Stomach (tissue), 19 donors: ENCODE measurements at places on chromosomes 3 and 15. TPM values are rescaled to one million over a fixed set of nuclear protein-coding genes. Genes with fewer than 3 reads are reported as not detected.

GRCh38 chr3:184738982-184739381 lies 27.1 kb upstream of the MAGEF1 start:
- DNase-seq, result no peak
- H3K27ac ChIP-seq, result peak overlapping the region; percentile 71
- H3K27me3 ChIP-seq, result no peaks in the 10 kb centered on the region
- no peak overlapping the region for H3K4me3 ChIP-seq

GRCh38 chr3:55884066-55884465 lies 397.0 kb upstream of the WNT5A start:
- no peak overlapping the region for H3K4me3 ChIP-seq
- H3K27ac ChIP-seq, result no peak overlapping the region
- H3K36me3 ChIP-seq, result no peaks in the 10 kb centered on the region
- no peaks in the 10 kb centered on the region for H3K27me3 ChIP-seq
- H3K4me1 ChIP-seq, result no peaks in the 10 kb centered on the region

GRK7 gene
- polyA plus RNA-seq, result not detected

- no peak overlapping the region for H3K4me3 ChIP-seq
- H3K27me3 ChIP-seq, result peaks cover 31% of the 10 kb centered on the region
- H3K4me1 ChIP-seq, result peaks cover 4% of the 10 kb centered on the region
- no peak overlapping the region for H3K27ac ChIP-seq
- H3K36me3 ChIP-seq, result no peaks in the 10 kb centered on the region
Measured at GRCh38 chr3:10737785-10738184, 78.2 kb upstream of the SLC6A11 start.

GRCh38 chr15:77168616-77169015 lies 97.7 kb upstream of the TSPAN3 start:
- peaks cover 16% of the 10 kb centered on the region for H3K4me1 ChIP-seq
- DNase-seq, result no peak
- H3K4me3 ChIP-seq, result no peak overlapping the region
- no peaks in the 10 kb centered on the region for H3K36me3 ChIP-seq
- H3K27ac ChIP-seq, result no peak overlapping the region
- H3K27me3 ChIP-seq, result no peaks in the 10 kb centered on the region

PLSCR2 gene
- polyA plus RNA-seq, result 0.20 TPM

GRCh38 chr3:101050046-101050445 lies 56.8 kb upstream of the ABI3BP start:
- H3K27me3 ChIP-seq, result no peaks in the 10 kb centered on the region
- H3K27ac ChIP-seq, result no peak overlapping the region
- no peak for DNase-seq
- H3K36me3 ChIP-seq, result no peaks in the 10 kb centered on the region
- no peak overlapping the region for H3K4me3 ChIP-seq

- no peak for DNase-seq
- no peak overlapping the region for H3K4me3 ChIP-seq
- H3K27ac ChIP-seq, result no peak overlapping the region
- no peaks in the 10 kb centered on the region for H3K4me1 ChIP-seq
- no peaks in the 10 kb centered on the region for H3K36me3 ChIP-seq
Measured at GRCh38 chr3:133466531-133467386, 66.9 kb downstream of the BFSP2 start.

CLDN16 gene
- 0.10 TPM for polyA plus RNA-seq

GPR149 gene
- not detected for polyA plus RNA-seq

DNA sequence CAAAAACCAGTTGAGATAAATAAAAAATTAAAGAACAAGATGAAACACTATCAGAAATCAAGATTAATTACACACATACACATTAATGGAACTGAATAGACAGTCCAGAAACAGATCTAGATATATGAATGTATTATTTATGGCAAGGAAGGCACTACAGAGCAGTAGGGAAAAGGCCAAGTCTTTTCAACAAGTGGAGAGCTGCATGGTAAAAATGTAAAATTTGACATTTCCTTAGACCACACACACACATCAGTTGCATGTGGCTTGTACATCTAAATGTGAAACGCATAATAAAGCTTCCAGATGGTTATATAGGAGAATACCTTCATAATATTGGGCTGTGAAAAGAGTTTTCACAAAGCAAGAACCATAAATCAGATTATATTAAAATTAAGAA lies 57.8 kb upstream of the ASB14 start:
- H3K27ac ChIP-seq, result no peak overlapping the region
- H3K36me3 ChIP-seq, result no peaks in the 10 kb centered on the region
- H3K4me1 ChIP-seq, result no peaks in the 10 kb centered on the region
- no peak overlapping the region for H3K4me3 ChIP-seq
- DNase-seq, result no peak

DNA sequence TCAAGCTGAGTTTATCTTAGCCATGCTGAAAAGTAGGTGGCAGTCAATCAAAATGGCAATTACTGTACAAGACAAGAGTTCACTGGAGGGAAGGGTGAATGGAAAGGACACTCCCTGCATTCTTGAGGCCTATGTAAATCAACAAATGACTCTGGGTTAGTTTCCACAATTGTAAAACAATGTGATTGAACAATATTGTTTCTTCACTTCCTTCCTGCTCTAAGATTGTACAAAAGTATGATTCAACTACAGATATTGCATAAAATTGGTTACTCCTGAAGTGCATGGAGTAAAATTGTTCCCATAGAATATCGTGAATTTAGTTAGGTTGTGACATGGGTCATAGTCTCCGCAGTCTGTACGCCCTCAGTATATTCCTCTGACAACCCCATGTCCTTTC lies 277.6 kb downstream of the LPP start:
- no peaks in the 10 kb centered on the region for H3K36me3 ChIP-seq
- H3K4me3 ChIP-seq, result no peak overlapping the region
- peak; percentile 58 for DNase-seq
- H3K27me3 ChIP-seq, result no peaks in the 10 kb centered on the region

DNA sequence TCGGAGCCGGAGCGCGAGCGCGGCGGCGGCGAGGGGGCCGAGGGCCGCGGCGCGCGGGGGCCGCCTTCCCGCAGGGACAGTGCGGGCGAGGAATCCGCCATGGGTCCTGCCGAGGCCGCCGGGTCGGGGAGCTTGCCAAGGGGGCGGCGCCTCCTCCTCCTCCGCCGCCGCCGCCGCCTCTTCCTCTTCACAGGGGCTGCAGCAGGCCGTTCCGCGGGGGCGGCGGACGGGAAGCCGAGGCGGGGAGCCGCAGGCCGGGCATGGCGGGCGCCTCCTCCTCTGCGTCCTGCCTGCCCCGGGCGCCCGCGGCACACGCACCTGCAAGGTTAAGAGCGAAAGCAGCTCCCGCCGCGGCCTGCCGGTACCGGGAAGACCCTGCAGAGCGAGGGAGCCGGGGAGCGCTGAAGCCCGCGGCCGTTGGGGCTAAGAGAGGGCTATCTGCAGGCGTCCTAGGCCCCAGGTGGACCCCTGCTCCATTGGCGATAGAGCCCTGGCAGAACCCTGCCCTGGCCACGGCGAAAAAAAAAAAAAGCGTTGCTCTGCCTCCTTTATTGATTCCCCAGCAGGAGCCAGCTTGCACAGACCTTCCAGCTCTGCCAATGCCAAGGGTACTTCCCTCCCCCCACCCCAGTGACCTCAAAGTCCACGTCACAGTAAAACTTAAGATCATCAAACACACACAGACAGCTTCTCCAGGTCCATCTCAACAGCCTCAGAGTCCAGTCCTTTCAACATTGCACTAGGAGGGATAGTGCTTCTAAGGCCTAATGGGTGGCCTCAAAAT lies at the start of gene LYSMD2:
Gene LYSMD2, minus strand, starts transcription at position 134 of the 784 bp plus-strand sequence. Its CDS starts 33 bp downstream, at position 101.
- H3K36me3 ChIP-seq, result no peaks in the 10 kb centered on the region
- H3K4me3 ChIP-seq, result peak within 1 kb of the TSS; percentile 90
- peaks cover 49% of the 10 kb centered on the region for H3K4me1 ChIP-seq
- H3K27me3 ChIP-seq, result no peaks in the 10 kb centered on the region
- peak within 1 kb of the TSS; percentile 80 for H3K27ac ChIP-seq
- DNase-seq, result peak; percentile 89

DNA sequence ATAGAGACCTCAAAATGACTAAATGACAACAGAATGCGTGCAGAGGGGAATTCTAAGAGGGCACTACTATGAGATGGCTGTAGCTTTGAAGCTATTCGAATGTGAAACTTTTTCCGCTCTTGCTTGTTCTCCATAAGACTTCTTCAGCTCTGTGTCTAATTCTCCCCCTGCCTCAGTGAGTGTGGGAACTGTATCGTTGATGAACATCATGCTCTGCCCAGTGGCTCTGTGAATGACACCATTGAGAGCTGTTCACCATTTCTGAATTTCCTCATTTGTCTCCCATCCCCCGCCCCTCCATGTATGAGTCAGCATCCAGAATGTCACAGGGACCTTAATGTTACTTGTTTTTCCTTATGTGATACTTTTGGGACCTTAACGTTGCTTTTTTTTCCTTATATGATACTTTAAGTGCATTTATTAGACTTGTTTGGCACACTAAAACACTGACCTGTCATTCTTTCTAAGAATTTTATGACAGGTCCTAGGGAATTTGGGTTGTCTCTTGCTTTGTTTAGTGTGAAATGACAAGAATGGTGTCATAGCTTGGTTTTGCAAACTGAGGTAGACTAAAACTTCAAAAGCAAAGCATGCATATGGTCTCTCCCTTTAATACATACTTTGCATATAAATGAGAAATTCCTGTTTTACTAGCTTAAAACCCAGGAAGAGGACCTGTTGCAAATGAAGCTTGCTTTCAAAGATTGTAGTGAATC lies 99.6 kb downstream of the FNDC3B start:
- H3K4me3 ChIP-seq, result no peak overlapping the region
- DNase-seq, result peak; percentile 72
- H3K27ac ChIP-seq, result peak overlapping the region; percentile 73
- H3K36me3 ChIP-seq, result no peaks in the 10 kb centered on the region

DNA sequence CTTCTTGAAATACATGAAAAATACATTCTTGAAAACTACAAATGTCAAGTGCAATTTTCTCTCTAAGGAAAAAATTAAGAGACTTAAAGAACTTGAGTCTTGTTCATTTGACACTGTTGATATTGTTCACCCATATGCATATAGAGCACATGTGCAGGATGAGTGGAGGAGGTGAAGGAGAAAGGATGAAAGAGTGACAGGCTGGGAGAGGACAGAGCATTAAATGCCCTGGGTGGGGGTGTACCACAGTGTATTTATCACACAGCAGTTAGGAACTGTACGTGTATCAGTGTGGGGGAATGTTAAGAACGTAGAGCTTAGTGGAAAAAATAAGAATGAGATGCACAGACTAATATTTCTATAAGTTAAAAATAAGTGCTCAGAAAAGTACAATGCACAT lies 45.7 kb downstream of the CTDSPL start:
- H3K27me3 ChIP-seq, result no peaks in the 10 kb centered on the region
- no peak for DNase-seq

DNA sequence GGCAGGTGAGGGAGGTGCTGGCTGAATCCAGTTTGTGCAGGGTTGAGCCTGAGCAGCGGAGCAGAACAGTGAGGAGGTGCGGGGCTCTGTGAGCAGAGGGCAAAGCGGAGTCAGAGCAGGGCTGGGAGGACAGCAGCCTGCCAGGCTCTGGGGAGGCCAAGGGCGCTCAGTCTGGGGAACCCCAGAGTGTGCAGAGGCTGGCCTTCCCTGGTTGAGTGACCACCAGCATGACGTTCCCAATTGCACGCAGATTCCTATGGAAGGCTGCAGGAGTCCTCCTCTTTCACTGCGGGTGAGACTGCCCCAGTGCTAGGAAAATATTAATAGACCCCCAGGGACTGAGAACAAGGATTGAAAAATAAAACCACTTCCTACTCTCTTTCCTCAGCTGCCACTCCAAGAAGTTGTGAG lies 13.2 kb downstream of the MRAS start:
- H3K36me3 ChIP-seq, result no peaks in the 10 kb centered on the region

DNA sequence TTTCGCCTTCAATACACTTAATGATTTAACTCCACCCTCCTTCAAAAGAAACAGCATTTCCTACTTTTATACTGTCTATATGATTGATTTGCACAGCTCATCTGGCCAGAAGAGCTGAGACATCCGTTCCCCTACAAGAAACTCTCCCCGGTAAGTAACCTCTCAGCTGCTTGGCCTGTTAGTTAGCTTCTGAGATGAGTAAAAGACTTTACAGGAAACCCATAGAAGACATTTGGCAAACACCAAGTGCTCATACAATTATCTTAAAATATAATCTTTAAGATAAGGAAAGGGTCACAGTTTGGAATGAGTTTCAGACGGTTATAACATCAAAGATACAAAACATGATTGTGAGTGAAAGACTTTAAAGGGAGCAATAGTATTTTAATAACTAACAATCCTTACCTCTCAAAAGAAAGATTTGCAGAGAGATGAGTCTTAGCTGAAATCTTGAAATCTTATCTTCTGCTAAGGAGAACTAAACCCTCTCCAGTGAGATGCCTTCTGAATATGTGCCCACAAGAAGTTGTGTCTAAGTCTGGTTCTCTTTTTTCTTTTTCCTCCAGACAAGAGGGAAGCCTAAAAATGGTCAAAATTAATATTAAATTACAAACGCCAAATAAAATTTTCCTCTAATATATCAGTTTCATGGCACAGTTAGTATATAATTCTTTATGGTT lies at the start of gene CCR5:
Gene CCR5, plus strand, starts transcription at position 108 of the 680 bp plus-strand sequence. CDS start 1,957 bp downstream, outside the sequence.
- H3K36me3 ChIP-seq, result no peaks in the 10 kb centered on the region
- no peak within 1 kb of the TSS for H3K4me3 ChIP-seq
- no peak for DNase-seq
- no peaks in the 10 kb centered on the region for H3K27me3 ChIP-seq
- no peaks in the 10 kb centered on the region for H3K4me1 ChIP-seq

DNA sequence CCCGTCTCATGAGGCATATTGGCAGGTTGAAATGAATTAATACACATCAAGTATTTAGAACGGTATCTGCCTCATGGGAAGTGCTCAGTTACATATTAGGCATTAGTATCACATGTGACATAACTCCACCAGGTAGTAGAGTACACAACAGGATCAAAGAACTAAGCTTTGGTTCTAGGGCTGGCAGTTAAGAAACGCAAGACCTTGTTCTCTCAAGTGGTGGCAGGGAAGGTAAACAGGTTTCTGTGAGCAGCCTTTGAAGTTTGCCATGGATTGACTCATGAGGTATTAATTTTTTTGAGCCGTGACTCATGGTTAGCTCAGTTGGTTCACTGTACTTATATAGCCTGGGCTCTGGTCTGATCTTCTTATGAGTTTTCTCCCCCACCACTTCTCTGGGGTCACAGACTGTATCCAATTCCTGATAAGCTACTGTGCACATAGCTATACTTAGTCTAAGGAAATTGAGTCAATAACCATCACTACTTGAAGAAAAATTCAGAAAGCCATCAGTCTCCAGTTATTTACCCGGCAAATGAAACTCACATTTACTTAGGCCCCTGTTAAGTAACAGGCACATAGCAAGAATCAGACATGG lies 155.6 kb upstream of the STT3B start:
- no peaks in the 10 kb centered on the region for H3K27me3 ChIP-seq
- peak; percentile 90 for DNase-seq
- no peak overlapping the region for H3K27ac ChIP-seq
- H3K36me3 ChIP-seq, result no peaks in the 10 kb centered on the region
- no peak overlapping the region for H3K4me3 ChIP-seq
- no peaks in the 10 kb centered on the region for H3K4me1 ChIP-seq

DNA sequence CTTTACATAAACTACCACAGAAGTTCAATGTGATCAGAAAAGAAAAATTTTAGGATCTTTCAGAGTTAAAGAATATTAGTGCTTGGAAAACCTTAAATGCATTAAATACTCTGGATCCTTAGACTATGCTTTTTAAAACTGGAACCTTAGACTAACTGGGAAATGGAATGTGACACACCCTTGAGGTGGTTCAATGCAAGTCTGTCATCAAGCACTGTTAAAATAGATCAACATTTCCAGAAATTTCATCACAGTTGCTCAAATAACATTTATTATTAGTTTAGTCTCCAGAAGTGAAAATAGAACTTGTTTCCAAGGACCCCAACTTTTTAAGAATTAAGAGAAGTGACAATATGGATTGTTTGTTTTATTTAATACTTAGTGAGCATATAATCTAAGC lies 71.8 kb downstream of the GAP43 start:
- H3K4me3 ChIP-seq, result no peak overlapping the region
- H3K4me1 ChIP-seq, result no peaks in the 10 kb centered on the region
- H3K36me3 ChIP-seq, result no peaks in the 10 kb centered on the region
- H3K27ac ChIP-seq, result no peak overlapping the region

COL6A5 gene
- 0.05 TPM for polyA plus RNA-seq
